ENCODE measurements at places on chromosomes 7 and 10.

GRCh38 chr7:110891197-110891596 is 199.7 kb upstream of the LRRN3 start:
- DNase-seq = no peak

GRCh38 chr7:140217750-140218501 is 41.1 kb upstream of the KDM7A start:
- no peak for DNase-seq

- no peak for DNase-seq
Measured at GRCh38 chr10:28734938-28735759, 57.8 kb downstream of the BAMBI start.

DNA sequence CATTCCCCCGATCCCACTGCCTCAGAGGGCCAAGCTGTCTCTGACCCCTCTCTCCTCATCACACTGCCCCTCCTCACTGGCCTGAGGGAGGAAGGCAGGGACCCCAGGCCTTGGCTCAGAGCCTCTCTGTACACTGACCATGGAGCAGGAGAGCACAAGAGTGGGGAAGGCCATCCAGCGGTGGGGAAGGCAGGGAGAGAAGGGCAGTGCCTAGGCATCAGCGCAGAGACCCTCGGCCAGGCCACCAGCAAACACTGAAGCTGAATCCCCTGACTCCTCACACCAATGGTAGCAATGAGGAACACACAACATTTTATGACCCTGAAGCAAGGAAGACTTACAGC is 14.8 kb downstream of the OGDHL start:
- no peak for DNase-seq

DNA sequence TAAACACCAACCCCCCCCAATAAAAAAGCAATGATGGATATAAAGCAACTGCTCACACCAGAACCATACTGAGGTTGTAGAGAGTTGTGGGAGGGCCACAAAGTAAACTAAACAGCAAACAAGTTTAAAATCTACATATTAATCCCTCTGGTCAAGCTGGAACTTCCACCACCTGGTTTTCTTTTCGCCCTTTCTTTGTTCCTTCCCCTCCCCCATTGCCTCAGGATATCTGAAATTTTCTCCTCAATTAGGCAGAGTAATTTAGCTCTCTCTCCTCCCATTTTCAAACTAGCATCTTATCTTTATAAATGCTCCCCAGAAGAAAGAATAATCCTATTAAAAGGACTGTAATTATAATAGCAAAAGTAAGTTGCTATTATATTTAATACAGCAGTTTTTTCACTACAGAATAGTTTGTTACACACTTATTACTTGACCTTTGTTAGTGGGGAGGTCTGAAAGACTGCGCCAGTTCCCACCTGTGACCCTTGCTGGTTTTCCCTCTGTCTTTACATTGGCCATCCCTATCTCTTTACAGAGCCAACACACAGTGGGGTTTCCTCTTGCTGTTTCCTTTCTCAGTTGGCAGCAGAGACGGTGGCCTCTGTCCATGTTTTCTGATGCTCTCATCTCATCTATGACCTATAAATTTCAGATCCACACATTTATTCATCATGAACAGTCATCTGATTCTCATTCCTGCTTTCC is 235.4 kb downstream of the RNLS start:
- DNase-seq = no peak
